Smooth muscle cell of the pulmonary artery (primary cell): ENCODE measurements at places on chromosomes 16 and 17. TPM values are rescaled to one million over a fixed set of nuclear protein-coding genes. Genes with fewer than 3 reads are reported as not detected.

The CIAO2B gene
- 125 and 137 TPM in 2 replicates for total RNA-seq

The CORO6 gene
- total RNA-seq, result 3.8 and 4.9 TPM in 2 replicates

The KRTAP2-3 gene
- 0.56 TPM in 1 of 2 replicates, not detected in the other for total RNA-seq

The C17orf78 gene
- not detected in 2 replicates for total RNA-seq

The ADAM11 gene
- total RNA-seq, result 0.26 and 0.79 TPM in 2 replicates
